ENCODE measurements at places on chromosomes 1 and 21.

GRCh38 chr1:61904354-61904753 lies 162.1 kb downstream of the PATJ start:
- DNase-seq: no peak
- H3K27me3 ChIP-seq: no peaks in the 10 kb centered on the region
- H3K4me1 ChIP-seq: peaks cover 15% of the 10 kb centered on the region
- H3K4me3 ChIP-seq: no peak overlapping the region
- peaks cover 18% of the 10 kb centered on the region for H3K36me3 ChIP-seq

- H3K4me3 ChIP-seq: no peak overlapping the region
- H3K36me3 ChIP-seq: no peaks in the 10 kb centered on the region
- H3K27ac ChIP-seq: no peak overlapping the region
- no peak for DNase-seq
Measured at GRCh38 chr21:38319781-38320180, 63.0 kb downstream of the KCNJ15 start.

DNA sequence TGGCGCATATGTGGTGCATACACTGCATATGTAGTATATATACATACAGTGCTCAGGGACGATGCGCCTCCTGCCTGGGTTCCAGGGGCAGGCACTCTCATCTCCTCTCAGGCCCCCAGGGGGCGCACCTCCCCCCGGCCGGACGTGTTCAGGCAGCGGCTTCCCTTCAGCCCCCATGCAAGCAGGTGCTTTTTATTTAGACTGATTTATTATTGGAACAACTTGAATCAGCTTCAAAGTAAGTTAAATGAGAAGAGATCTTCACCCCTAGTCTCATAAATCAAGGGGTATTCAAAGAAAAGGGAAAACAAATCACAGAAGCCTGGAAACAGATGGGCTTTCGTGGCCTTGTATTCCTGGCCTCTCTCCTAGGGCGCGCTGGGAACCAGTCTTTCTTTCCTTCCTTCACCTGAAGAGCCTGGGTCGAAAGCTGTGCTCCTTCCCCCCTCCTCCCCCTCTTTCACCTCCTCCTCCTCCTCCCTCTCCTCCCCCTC lies 64.6 kb downstream of the UBIAD1 start:
- H3K4me1 ChIP-seq: no peaks in the 10 kb centered on the region
- no peaks in the 10 kb centered on the region for H3K36me3 ChIP-seq
- H3K27me3 ChIP-seq: no peaks in the 10 kb centered on the region

- no peak overlapping the region for H3K27ac ChIP-seq
- no peak for DNase-seq
- H3K4me1 ChIP-seq: no peaks in the 10 kb centered on the region
- no peaks in the 10 kb centered on the region for H3K27me3 ChIP-seq
Measured at GRCh38 chr1:212878418-212878817, 20.3 kb downstream of the FLVCR1 start.

DNA sequence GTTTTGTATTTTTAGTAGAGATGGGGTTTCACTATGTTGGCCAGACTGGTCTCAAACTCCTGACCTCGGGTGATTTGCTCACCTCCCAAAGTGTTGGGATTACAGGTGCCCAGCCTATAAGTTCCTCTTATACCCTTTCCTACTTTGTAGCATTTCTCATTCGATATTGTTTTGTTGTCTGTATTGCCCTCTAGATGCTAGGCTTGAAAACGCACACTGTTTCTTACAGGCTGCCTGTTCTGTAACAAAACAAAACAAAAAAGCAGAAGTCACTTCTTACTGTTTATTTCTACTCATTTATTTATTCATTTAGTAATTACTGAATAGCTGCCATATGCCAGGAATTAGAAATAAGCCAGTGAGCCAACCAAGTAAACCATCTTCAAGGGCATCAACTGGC lies 136.9 kb upstream of the BMP8A start:
- no peak overlapping the region for H3K4me3 ChIP-seq
- H3K4me1 ChIP-seq: peaks cover 7% of the 10 kb centered on the region
- DNase-seq: no peak
- H3K27ac ChIP-seq: no peak overlapping the region

DNA sequence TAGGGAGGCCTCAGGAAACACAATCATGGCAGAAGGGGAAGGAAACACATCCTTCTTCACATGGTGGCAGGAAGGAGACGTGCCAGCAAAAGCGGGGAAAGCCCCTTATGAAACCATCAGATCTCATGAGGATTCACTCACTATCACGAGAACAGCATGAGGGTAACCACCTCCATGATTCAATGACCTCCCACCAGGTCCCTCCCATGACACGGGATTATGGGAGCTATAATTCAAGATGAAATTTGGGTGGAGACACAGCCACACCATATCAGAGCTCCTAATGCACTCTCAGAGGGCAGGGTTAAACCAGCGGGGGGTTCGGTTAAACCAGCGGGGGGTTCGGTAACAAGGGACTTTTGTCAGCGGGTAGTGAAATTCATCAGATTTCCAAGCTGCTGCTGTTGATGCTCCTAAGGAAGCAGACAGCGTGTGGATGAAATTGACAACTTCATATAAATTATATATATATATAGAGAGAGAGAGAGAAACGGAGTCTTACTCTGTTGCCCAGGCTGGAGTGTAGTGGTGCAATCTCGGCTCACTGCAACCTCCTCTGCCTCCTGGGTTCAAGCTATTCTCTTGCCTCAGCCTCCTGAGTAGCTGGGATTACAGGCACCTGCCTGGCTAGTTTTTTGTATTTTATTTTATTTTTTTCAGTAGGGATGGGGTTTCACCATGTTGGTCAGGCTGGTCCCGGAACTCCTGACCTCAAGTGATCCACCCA lies 4.2 kb downstream of the CSTB start:
- H3K4me3 ChIP-seq: no peak overlapping the region
- no peak overlapping the region for H3K27ac ChIP-seq
- DNase-seq: no peak

DNA sequence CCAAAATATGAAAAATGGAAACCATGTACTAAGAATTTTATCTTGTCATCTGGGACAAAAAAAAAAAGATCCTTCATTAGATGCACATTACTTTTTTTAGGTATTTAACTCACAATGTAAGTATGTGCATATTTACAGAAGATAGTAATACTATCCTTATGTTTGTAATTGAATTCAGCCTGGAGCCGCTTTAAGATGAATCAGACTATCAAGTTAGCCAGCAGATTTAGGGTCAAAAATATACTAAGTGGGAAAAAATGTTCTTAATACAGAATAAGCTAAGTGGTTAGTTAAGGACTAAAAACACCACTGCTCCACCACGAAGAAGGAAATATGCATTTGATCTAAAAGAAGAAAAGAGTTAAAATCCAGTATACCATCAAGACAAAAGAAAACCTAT lies 49.1 kb downstream of the DSCAM start:
- H3K4me3 ChIP-seq: no peak overlapping the region
- H3K27ac ChIP-seq: no peak overlapping the region
- no peak for DNase-seq
- no peaks in the 10 kb centered on the region for H3K36me3 ChIP-seq
- H3K4me1 ChIP-seq: no peaks in the 10 kb centered on the region

- H3K27ac ChIP-seq: no peak overlapping the region
Measured at GRCh38 chr1:239185245-239185619, 201.1 kb upstream of the CHRM3 start.

DNA sequence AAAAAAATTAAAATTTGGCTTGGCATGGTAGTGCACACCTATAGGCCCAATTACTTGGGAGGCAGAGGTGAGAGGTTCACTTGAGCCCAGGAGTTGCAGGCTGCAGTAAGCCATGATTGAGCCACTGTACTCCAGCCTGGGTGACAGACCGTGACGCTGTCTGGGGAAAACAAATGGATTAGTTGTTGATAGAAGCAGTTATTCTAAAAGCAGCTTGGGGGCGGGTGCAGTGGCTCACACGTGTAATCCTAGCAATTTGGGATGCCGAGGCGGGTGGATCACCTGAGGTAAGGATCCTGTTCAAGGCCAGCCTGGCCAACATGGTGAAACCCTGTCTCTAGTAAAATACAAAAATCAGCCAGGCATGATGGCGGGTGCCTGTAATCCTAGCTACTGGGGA lies 40.3 kb downstream of the KIF1B start:
- DNase-seq: no peak
- H3K4me1 ChIP-seq: peaks cover 9% of the 10 kb centered on the region
- H3K36me3 ChIP-seq: no peaks in the 10 kb centered on the region
- no peak overlapping the region for H3K4me3 ChIP-seq

DNA sequence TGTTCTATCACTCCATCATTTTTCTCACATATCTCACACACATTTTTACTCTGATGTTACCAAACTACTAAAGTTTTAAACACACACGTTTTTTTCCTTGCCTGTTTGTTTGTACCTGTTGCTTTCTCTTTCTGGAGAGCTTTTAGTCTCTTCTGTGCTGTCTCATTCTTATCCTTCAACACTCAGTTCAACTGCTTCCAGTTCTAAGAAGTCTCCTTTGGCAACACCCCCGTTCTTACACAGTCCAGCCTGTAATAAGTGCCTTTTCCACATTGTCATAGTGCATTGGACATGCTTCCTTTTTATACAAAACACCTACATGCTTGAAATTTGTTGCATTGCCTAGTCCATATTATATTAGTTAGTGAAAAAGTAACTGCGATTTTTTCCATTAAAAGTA lies 360.2 kb upstream of the BRINP3 start:
- no peaks in the 10 kb centered on the region for H3K36me3 ChIP-seq
- no peak overlapping the region for H3K27ac ChIP-seq
- no peak for DNase-seq
- no peaks in the 10 kb centered on the region for H3K27me3 ChIP-seq
- no peak overlapping the region for H3K4me3 ChIP-seq

- no peaks in the 10 kb centered on the region for H3K36me3 ChIP-seq
- H3K4me3 ChIP-seq: no peak overlapping the region
- no peak overlapping the region for H3K27ac ChIP-seq
- no peaks in the 10 kb centered on the region for H3K4me1 ChIP-seq
Measured at GRCh38 chr21:32918478-32919120, 107.1 kb upstream of the OLIG2 start.

GRCh38 chr1:35726450-35727433 lies 8.1 kb upstream of the C1orf216 start:
- no peaks in the 10 kb centered on the region for H3K27me3 ChIP-seq
- no peaks in the 10 kb centered on the region for H3K36me3 ChIP-seq
- no peak overlapping the region for H3K4me3 ChIP-seq
- peak; percentile 37 for DNase-seq
- H3K4me1 ChIP-seq: no peaks in the 10 kb centered on the region

DNA sequence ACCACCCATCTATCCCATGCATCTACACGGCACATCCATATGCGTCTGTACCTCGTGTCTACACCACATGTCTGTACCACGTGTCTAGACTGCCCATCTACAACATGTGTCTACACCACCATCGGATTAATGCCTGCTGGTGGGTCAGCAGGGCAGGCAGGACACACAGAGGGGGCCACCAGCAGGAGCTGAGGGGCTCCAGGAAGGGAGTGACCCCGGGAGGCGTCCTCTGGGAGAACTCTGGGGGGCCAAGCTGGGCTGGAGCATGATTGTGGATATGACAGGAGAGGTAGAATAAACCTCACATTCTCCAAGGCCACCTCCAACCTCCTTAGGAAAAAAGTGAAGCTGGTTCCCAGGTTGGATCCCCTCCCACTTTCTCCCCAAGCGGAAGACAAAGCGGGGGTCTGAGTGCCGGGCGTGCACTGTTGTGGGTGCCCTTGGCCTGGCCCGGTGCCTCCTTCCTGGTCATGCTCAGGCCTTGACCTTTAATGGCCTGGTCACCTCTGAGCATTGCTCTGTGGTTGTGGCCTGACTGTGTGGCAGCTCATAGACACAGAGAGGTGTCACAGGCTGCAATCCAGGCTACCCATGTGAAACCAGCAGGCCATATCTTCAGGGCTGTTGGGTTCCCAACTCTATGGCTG lies 881 bp upstream of the ACTRT2 start:
- H3K27me3 ChIP-seq: peaks cover 23% of the 10 kb centered on the region
- no peaks in the 10 kb centered on the region for H3K4me1 ChIP-seq
- H3K4me3 ChIP-seq: no peak overlapping the region
- H3K27ac ChIP-seq: no peak overlapping the region
- no peaks in the 10 kb centered on the region for H3K36me3 ChIP-seq
- peak; percentile 59 for DNase-seq

DNA sequence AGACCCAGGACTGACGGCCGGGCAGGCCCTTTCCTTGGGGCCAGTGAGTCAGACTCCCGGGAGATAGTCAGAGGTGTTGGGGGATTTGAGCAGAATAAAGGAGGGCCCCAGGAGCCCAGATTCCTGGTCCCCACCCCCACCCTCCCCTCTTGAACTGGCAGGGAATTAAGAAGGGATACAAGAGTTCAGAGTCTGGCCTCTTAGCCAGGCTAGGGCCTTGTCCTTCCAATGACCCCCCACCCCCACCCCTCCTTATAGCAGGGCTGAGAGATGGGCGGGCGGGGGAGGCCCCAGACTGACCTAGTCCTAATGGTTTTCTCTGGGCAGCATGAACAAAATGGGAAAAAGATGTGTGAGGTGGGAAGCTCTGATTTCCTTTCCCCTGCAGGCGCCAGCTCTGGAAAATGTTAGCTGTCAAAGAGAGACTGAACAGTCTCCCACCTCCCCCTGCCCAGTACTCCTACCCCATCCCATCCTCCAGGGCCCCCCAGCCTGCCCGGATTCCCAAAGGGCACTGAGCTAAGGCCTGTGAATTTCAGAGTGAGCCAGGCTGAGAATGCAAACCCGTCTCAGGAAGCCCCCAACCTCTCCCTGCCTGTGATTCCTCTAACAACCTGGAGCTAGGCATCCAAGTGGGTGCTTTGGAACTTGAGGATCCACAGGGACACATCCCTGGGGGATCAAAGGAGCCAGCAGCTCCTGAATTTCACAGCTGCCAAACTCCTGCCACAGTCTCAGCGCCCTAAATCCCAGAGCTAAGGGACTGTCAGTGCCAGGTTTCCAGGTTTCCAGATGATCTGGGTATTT lies 5.8 kb upstream of the CRABP2 start:
- H3K27me3 ChIP-seq: no peaks in the 10 kb centered on the region
- H3K36me3 ChIP-seq: peaks cover 5% of the 10 kb centered on the region
- no peak overlapping the region for H3K4me3 ChIP-seq
- peaks cover 25% of the 10 kb centered on the region for H3K4me1 ChIP-seq

DNA sequence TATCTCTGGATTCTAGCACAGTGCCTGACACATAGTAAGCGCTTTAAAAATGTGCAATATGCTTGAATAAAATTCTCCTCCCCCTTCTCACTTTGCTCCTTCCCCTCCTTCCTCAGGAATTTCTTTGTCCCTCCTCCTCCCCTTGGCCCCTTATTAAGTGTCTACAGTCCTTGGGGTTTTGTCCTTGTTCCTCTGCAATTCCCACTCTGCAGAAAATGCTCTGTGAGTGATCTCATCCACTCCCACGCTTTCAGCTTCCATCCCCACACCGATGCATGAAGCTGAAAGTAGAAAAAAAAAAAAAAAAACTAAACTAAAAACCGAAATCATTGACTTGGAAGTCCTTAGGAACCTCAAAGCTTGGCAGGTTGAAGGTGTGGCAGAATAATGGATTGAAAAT lies 273.6 kb downstream of the RRAGC start:
- H3K4me1 ChIP-seq: no peaks in the 10 kb centered on the region
- no peaks in the 10 kb centered on the region for H3K27me3 ChIP-seq
- H3K4me3 ChIP-seq: no peak overlapping the region
- H3K27ac ChIP-seq: no peak overlapping the region
- no peaks in the 10 kb centered on the region for H3K36me3 ChIP-seq

Measured in tibial artery (tissue), 4 donors.